ENCODE measurements at places on chromosomes 11 and 22.

DNA sequence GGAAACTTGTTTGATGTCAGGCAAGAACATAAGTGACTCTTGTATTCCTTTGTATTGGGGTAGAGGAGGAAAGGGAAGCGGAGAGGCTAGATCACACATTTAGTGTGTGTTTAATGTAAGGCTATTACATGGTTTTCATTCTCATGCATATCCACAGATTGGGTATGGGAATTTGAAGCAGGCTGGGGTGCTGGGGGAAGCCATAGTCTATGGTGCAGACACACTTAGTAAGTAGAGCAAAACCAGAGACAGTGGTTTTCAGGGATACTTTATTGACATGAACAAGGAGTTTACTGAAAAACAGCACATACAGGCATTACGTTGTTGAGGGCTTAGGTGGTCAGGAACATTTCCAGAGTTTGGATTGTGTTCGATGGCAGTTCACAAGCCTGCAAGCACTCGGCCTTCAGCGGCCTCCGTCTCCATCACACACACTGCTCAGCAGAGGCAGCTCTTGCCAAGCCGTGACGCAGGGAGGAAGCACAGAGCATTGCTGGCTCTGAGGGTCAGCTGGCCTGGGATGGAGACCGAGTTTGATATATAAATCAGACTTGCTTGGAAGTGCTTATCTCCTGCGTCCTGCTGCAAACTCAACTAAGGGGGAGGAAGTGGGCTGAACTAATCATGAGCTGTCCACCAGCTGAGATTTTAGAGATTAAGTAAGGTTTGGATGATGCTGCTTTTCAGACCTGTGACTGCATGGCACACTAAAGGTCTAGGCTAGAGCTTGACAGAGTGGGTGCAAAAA is 25.3 kb downstream of the SCN3B start:
- DNase-seq = no peak

DNA sequence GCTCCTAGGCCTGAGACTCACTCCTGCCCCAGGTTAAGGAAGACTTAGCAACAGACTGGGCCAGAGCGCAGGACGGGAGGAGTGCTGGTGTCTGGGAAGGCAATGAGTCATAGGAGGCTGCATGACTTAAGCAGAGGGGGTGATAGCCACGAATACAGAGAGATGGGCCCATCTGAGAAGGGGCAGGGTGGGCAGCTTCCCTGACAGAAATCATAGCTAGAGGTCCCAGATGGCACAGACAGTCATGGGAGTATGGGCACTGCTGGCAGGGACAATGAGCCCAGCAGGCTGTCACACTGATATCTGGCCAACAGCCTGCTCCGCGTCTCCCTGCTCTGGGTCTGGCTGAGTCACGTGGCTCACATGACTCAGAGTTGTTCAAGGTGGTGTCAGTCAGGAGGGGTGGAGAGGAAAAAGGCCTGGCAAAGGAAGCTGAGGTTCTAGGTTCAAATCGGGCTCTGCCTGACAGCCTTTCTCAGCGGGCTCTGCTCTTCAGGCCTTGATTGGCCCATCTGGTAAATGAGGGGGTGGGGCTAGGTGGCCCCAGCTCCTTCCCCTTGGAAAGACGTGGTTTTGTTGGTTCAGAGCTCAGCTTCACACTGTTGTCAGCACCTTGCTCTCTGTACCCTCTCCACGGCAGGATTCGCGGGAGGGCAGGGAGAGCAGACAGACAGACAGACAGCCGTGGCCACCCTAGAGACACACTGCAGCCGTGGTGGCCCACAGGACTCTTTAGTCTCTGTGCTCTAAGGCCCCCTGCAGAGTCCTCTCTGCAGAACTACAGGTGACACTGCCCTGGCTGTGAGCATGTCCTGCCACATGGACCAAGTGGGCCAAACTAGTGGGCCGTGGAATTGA is 47.8 kb downstream of the DBX1 start:
- no peak for DNase-seq

GRCh38 chr11:2807025-2807681 is 78.4 kb downstream of the CDKN1C start:
- DNase-seq = no peak

DNA sequence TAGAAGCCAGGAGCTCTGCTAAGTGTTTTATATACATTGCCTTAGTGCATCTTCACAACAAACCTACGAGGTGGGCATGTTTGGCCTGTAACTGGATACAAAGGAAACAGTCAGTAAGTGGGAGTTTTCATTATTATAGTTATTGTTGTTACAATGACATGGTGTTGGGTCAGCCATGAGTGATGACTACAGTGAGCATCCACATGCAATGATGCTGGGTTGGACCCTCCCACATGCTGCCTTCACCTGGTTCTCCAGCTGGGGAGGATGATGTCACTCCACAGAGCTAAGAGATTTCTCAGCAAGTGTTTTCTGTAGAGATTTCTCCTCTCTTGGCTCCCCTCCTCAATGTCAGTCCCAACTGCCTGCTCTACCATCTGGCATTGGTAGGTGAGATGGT is 59.3 kb downstream of the EHF start:
- no peak for DNase-seq

GRCh38 chr22:42383287-42383686 is 48.9 kb downstream of the NFAM1 start:
- DNase-seq = no peak

GRCh38 chr11:92820860-92821259 is 148.6 kb upstream of the MTNR1B start:
- no peak for DNase-seq

Measured in GM18507 (cell line).